ENCODE measurements at places on chromosomes 6 and 20.

DNA sequence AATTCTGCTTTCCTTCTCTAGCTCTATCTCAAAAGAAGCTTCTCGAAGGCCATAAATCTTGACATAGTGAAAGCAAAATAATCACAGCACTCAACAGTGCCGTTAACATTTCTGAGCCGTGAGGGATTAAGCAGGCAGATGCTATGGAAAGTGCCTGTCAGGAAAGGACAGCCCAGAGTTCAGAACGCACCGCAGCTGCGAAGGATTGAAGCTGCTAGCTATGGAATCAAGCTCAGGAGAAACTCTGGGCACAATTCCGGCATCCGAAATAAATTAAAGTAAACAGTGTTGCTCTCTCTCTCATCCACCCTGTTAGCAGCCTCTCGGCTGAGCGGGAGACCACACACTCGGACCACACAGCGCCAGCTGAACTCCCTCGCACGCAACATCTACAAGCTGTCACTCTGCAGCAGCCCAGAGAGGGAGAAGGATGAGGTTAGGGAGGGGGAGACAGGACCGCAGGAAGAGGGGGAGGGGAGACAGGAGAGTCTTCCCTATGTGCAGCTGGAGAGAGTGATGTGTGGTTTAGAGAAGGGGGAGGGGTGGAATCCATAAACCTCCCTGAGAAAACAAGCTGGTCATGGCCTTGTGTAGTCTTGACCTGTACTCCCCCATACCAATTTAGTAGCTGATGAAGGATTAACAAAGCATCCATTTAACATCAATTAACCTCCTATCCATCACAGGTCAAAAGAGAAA, 9.0 kb downstream of the EXOC2 start:
- peak; percentile 96 for DNase-seq

DNA sequence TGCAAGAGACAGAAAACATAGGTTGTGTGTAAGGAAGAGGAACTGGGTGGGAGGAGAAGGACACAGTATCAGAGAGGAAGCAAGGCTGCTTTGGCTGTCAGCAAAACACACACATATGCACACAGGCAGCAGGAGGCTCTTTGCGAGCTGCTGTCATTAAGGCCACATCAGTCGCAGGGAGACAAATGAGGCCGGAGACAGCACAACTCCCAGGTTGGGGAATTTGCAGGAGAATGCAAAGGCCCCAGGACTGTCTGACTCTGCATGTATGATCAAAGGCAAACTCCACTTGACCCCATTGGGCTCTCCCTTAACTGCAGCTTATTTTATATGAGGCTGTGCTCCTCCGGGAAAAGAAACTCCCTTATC, 35.3 kb downstream of the METTL24 start:
- DNase-seq: no peak

- DNase-seq: peak; percentile 81
Observed at GRCh38 chr6:19757036-19757435, 80.1 kb upstream of the ID4 start.

GRCh38 chr6:163408352-163408991, 6.0 kb upstream of the QKI start:
- no peak for DNase-seq

GRCh38 chr20:47686545-47686944, 98.7 kb downstream of the SULF2 start:
- DNase-seq: peak; percentile 43

GRCh38 chr6:131840441-131840840, 32.6 kb downstream of the ENPP1 start:
- DNase-seq: no peak

GRCh38 chr6:13715444-13715883, 3.8 kb upstream of the RANBP9 start:
- no peak for DNase-seq

- DNase-seq: no peak
Observed at GRCh38 chr20:40223810-40224209, 465.2 kb downstream of the MAFB start.

DNA sequence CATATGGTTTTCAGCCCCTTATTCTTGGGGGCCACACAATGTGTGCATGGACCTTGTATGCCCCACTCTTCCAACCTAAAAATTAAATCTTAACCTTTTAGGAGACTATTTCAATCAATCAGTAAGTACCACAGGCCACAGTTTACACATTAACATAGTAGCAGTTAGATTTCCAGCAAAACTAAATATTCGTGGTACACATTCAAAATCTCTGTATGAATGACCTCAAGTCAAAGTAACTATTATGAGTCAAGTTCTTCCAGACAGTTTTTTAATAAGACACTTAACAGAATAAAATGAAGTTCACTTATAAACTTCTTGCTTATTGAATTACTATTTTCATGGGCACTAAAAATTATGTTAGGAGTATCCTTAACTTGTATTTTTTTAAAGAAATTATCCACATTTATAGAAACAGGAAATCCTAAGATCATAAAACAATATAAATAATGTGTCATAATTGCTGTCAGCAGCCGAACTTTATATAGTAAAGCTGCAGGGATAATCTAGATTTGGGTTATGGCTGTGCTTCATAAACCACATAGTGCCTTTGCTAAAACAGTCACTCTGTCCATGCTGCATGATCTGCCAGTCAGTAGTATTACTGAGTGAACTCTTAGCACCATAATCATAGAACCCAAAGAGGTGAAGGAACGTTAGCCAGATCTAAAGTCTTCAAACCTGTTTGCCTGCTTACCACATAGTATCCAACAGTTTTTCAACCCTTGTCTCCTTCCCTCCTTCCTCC, 21.7 kb downstream of the SEC63 start:
- no peak for DNase-seq

DNA sequence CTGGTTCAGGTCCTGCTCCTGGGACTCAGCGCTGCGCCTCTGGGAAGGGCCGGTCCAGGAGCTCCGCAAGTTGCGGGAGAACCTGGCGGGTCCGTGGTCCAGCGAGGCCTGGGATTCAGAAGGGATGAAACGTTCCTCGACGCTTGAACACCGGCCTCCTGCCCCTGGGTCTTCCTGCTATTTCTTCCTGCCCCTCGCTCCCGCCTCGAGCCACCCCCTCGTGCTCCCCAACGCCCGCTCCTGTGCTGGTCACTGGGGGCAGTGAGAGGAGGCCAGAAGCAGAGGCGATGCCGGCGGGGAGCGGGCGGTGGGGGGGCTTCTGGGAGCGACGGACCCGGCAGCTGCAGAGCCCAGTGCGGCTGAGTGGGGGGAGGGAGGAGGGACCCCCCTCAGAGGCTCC, 20.8 kb upstream of the KIF25 start:
- DNase-seq: no peak

GRCh38 chr6:2104524-2104880, 140.9 kb downstream of the GMDS start:
- DNase-seq: no peak

GRCh38 chr20:46330831-46331371, 22.6 kb upstream of the CDH22 start:
- no peak for DNase-seq

DNA sequence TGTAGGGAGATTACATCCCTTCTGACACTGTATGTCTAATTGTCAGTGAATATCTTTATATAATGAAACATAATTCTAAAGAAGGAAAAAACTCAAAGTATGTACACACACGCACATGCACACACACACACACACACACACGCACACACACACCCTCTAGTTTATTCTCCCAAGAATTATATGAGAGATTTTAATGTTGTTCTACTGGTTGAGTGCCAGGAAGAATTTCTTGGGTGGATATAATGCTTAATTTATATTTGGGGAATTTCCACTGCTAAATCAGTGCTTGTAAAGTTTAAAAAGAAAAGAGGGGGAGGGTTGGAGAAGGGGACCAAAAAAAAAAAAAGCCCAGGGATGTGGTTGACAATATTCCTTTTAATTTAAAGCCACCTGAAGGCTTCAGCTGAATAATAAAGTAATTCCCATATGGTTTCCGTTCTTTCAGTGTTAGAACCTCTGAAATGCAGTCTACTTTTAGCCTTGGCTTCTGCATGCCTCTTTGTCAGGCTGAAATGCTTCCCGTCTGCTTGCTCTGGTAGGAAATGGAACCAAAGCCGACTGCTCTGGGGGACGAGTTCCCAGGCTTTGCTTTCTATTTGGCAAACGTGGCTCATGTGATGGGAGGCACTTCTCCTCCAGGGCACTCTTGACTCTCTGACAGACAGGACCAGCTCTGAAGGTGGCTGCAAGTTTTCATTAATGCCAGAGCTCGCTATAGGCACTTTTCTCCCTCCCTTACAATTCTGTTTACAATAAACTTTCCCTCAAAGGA, 225.4 kb downstream of the PRL start:
- DNase-seq: peak; percentile 71

DNA sequence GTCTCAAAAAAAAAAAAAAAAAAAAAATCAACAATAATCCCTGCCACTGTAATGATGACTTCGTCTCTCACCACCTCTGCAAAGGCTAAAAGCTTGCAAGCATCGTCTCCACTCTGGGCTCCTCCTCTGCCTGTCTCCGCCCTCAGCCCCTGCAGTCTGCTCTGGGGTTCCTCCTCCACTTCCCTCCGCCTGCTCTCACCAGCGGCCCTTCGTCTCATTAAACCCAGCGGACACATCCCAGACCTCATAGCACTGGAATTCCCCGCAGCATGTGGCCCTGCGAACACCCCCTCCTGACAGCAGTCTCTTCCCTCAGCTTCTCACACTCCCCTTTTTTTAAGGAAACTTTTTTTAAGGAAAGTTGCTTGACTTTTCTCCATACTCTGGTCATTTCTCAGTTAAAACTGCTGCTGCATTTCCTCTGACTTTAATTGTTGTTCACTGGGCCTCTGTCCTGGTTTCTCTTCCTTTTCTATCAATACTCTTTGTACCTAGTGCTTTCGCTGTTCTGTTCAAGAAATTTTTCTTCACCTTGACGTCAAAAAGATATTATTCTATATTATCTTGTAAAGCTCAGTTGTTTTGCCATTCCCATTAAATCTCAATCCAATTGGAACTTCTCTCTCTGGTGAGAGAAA, 70.9 kb upstream of the PLEKHG1 start:
- DNase-seq: peak; percentile 72

DNA sequence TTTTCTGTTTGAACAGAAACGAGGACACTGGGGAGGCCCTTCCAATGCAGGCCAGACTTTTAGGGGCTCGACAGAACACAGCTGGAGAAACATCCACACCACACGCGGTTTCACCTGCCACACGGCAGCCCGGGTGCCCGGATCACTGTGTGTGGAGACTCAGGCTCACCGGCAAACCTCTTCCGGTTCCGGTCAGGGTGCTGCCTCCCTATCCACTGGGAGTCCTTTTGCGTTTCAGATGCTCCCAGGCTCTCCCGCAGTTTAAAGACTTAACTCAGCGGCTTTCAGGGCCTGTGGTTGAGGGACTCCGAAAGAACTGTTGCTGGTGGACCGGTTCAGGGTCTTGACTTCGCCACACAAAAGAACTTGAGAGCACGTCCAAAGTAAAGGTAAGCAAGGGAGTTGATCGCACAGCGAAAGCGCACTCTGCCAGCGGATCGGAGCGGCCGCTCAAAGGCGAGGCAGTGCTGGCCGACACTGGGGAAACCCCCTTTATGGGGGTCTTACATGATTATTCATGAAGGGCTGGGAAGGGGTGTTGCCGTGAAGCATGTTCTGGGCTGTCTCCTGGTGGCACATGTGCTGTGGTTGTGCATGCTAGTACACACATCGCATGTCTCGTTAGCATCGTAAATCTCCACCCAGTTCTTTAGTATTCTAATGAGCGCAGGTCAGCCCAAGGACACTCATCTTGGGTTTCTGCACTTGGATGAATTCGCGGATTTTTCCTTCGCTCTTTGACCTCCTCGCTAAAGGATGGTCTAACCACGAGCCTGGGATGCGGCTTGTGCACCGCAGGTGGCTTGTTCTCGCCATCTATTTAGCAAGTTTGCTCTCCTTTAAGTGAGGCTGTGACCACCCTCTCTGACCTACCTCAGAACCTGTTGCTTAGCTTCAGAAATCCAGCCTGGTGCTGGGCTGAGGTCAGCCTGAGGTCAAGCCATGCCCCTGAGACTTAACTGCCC, 180.3 kb downstream of the CDH26 start:
- peak; percentile 21 for DNase-seq

- no peak for DNase-seq
Observed at GRCh38 chr6:56820060-56820459, 134.8 kb upstream of the BEND6 start.

GRCh38 chr20:40233406-40233805, 455.6 kb downstream of the MAFB start:
- peak; percentile 53 for DNase-seq

- no peak for DNase-seq
Observed at GRCh38 chr6:39925931-39926290, 8.4 kb downstream of the MOCS1 start.

DNA sequence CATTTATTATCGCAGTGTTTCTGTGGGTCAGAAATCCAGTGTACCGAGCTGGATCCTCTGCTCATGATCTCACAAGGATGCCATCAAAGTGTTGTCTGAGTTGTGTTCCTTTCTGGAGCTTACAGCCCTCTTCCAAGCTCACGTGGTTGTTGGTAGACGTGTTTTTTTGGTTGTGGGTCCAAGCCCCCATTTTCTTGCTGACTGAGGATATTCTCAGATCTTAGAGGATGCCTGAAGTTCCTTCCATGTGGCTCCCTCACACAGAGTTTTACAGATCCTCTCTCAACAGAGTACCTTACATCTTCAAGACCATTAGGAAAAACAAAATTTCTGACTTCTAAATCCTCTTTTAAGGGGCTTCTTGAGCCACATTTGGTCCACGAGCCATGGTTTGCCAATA, 78.1 kb downstream of the TINAG start:
- DNase-seq: no peak

- no peak for DNase-seq
Observed at GRCh38 chr6:29696147-29697125, 15.5 kb upstream of the ZFP57 start.

DNA sequence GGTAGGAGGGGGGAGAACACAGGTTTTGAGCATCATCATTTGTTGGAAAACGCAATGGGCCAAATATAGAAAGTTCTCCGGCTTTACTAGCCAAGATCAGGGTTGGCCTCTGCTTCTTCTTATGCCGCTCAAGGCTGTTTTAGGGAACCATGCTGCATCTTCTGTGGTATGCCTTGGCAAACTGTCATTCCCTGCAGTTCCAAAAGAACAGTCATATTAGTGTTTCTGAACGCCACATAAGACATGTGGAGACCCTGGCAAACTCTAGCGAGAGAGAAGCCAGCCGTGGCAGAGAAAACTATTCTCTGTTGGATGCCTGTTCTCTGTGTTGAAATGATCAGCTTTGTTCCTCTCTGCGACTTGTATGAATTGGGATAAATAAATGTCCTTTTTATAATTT, 10.8 kb downstream of the ACTR5 start:
- DNase-seq: no peak

- peak; percentile 68 for DNase-seq
Observed at GRCh38 chr6:52416629-52417151, 3.5 kb upstream of the EFHC1 start.

Measured in fibroblast of skin of back (primary cell).